ENCODE measurements at places on chromosomes 4 and X.

GRCh38 chrX:6095469-6095868, 133.2 kb downstream of the NLGN4X start:
- no peaks in the 10 kb centered on the region for H3K27me3 ChIP-seq
- no peaks in the 10 kb centered on the region for H3K4me1 ChIP-seq
- no peak overlapping the region for H3K27ac ChIP-seq
- no peak overlapping the region for H3K4me3 ChIP-seq

DNA sequence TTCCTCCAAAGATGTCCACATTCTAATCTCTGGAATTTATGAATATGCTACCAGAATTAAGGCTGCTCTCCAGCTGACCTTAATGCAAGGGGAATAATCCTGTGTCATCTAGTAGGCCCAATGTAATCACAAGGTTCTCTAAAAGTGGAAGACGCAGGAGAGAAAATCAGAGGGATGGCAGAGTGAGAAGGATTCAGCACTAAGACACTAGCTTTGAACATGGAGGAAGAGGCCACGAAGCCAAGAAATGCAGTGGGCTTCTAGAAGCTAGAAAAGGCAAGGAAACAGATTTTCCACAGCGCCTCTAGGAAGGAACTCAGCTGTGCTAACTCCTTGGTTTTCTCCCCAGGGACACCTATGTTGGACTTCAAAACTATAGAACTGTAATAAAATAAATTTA, 240.7 kb upstream of the TRAM1L1 start:
- no peak overlapping the region for H3K4me3 ChIP-seq
- no peaks in the 10 kb centered on the region for H3K27me3 ChIP-seq
- no peaks in the 10 kb centered on the region for H3K36me3 ChIP-seq

- DNase-seq = no peak
- H3K27me3 ChIP-seq = no peaks in the 10 kb centered on the region
- no peaks in the 10 kb centered on the region for H3K36me3 ChIP-seq
- H3K27ac ChIP-seq = no peak overlapping the region
- no peak overlapping the region for H3K4me3 ChIP-seq
Measured at GRCh38 chrX:9676738-9677097, 88.9 kb downstream of the GPR143 start.

- no peaks in the 10 kb centered on the region for H3K4me1 ChIP-seq
- no peak overlapping the region for H3K4me3 ChIP-seq
- no peaks in the 10 kb centered on the region for H3K27me3 ChIP-seq
- no peaks in the 10 kb centered on the region for H3K36me3 ChIP-seq
- no peak overlapping the region for H3K27ac ChIP-seq
Measured at GRCh38 chr4:180923486-180923885, 1319.7 kb upstream of the TENM3 start.

- no peaks in the 10 kb centered on the region for H3K36me3 ChIP-seq
- H3K4me1 ChIP-seq = no peaks in the 10 kb centered on the region
- no peaks in the 10 kb centered on the region for H3K27me3 ChIP-seq
- no peak overlapping the region for H3K4me3 ChIP-seq
- H3K27ac ChIP-seq = no peak overlapping the region
Measured at GRCh38 chr4:108148316-108148715, 20.4 kb downstream of the LEF1 start.
